ENCODE measurements at places on chromosomes 4 and X.
A peak's percentile ranks its signal among the peaks of the same experiment; 100 is the strongest.

DNA sequence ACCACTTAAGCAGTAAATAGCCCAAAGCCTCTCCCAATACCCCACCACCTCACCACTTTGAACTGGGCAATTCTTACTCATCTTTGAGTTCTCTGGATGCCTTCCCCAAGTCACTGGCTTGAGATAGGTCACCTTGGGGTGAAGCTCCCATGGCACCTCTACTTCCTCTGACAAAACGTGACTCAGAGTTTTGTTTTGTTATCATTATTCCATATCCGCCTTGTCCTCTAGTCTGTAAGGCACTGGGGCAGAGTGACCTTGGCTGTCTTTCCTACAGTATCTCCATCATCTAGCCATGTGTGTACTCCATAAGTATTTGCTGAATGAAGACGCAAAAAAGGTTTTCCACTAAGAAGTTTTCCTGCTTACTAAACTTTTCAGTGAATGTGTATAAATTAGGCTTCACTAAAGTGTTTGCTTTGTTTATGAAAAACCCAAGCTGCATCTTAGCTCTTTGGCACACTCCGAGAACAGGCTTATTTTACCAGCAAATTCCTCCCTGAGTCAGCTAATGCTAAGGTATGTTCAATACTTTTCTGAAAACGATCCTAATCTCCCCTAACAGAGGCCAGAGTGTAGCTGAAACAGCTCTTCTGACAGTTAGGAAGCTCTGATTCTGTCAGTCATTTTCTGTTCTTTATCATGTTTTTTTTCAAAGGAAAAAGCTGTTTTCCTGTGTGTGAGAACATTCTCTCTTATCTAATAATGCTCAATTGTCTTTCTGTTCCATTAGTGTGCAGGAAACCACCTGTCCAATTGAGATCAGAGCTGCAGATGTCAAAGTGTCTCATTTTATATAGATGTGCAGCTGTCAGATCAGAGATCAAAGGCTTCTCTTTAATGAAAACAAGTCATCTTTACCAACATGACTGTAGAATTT, 30.2 kb upstream of the TSPAN5 start:
- no peak for DNase-seq

- no peak for DNase-seq
These were observed 1622.4 kb upstream of the PCDH10 start for GRCh38 chr4:131526686-131527085.

DNA sequence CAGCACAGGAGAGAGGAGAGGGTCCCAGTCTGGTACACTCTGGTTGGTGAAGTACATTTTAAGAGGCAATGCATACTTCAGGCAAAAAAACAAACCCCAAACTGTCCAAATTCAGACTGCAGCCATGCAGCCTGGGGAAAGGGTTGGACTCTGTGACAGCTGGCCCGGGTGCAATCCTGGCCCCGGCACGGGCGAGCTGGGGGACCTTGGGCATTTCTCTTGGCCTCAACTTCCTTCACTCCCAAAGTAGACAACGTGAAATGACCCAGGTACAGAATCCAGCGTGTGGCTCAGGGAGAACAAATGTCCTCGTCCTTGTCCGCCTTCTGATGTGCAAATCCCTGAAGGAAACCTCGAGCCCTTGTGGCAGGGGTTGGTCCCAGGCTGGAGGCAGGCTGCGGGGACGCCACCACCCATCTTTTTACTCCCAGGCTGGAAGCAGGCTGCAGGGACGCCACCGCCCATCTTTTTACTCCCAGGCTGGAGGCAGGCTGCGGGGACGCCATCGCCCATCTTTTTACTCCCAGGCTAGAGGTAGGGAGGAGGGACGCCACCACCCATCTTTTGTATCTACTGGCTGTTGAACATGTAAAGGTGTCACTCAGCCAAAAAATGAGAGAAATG, 62.3 kb downstream of the ACOX3 start:
- no peak for DNase-seq

DNA sequence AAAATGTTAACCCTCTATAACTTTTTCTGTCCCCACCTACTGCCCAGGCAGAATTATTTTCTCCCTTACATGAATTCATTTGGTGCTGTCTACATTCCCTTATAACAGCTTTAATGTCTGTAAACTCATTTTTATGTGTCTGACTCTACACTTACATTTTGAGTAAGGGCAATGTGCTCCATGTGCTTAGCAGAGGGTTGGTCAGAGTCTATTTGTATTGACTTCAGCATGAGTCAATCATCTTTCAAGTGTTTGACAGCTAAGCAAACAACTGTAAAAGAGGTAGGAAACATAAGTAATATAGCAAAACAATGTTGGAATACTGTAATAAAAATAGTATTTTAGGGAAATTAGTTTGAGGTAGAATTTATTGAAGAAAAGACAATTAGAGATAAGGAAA, 6.3 kb downstream of the IL15 start:
- no peak for DNase-seq

DNA sequence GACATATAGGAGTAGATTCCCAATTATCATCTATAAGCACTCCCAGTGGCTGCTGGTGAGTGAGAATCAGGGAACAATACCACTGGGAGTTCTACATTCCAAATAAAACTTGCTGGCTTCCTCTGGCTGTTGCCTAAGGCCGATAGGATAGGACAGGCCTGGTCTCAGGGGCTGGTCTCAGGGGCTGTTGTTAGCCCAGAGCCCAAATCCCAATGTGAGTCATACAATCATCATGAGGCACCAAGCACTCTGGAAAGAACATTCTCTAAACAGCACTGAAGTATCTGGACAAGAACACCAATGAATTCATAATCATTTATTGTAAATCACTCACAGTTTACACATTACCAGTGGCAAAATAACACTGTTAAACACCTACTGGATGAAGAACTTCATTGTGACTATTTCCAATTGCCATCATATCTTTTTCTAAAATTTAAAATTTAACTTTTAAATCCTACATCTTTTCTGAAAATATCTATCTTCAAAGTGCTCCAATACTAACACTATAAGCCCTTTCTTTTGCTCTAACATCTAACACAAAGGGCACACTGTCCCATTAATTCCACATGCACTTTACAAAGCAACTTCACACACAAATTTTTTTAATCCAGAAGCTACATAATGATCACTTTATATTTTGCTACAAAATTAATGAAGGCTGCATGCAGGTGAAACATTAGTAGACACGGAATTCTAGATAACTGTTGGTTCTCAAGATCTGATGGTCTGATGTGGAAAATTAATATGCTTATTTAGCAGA, 67.6 kb upstream of the TMEM150C start:
- DNase-seq, result no peak

DNA sequence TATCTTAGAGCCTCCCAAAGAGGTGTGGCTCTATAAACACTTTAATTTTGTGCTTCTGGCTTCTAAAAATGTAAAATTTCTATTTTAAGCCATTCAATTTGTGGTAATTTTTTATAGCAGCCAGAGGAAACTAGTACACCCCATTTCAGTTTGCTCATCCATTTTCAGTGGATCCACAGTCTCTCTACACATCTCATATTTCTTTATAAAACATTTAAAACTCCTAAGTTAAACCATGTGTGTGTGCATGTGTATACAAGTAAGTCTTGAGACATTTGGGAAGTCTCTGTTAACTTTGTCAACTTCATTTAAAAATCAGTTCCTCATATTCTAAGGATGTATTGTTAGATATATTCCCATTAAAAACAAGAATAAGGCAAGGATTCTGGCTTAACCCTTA, 273.2 kb downstream of the IL15 start:
- DNase-seq, result no peak

DNA sequence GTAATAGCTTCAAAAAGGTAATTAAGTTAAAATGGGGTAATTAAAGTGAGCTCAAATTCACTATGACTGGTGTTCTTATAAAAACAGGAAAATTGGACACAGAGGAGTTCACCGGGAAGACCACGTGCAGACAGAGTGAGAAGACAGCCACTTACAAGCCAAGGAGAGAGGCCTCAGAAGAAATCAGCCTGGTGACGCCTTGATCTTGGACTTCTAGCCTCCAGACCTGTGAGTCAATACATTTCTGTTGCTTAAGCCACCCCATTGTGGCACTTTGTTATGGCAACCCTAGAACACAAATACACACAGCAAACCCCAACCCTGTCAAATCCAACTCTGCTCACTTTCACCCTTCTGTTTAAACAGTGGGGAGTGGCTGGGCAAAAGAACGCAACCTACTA, 4.1 kb upstream of the CD38 start:
- DNase-seq, result no peak

GRCh38 chrX:111265486-111265885, 4.8 kb downstream of the CAPN6 start:
- DNase-seq, result no peak

- no peak for DNase-seq
These were observed 627.1 kb upstream of the AADAT start for GRCh38 chr4:170716868-170717267.

GRCh38 chr4:185221912-185222311, 12.5 kb downstream of the SNX25 start:
- no peak for DNase-seq

DNA sequence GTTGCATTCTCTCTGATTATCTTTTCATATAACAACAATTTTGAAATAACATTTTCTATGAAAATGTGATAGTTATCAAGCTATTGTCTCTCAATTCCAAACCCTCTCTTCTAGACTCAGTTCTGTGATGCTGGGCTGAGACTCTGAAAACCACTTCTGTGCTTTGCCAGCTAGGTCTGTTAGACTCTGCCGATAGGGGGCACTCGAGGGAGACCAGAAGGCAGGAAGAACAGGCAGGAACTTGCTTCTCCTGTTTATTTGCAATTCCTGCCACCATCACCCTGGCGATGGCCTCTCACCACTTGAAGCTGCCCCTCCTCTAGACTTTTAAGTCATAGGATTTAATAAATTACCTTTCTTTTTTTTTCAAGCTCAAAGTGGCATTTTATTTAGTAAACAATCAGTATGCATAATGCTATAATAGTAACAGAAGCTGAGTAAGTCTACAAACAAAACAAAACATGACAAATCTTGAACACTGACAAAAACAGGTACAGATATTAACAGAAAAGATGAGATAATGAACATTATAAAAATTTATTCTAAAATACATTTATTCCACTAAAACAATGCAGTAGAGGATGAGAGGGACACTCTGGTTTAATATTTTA, 49.7 kb downstream of the RASL11B start:
- peak; percentile 64 for DNase-seq

DNA sequence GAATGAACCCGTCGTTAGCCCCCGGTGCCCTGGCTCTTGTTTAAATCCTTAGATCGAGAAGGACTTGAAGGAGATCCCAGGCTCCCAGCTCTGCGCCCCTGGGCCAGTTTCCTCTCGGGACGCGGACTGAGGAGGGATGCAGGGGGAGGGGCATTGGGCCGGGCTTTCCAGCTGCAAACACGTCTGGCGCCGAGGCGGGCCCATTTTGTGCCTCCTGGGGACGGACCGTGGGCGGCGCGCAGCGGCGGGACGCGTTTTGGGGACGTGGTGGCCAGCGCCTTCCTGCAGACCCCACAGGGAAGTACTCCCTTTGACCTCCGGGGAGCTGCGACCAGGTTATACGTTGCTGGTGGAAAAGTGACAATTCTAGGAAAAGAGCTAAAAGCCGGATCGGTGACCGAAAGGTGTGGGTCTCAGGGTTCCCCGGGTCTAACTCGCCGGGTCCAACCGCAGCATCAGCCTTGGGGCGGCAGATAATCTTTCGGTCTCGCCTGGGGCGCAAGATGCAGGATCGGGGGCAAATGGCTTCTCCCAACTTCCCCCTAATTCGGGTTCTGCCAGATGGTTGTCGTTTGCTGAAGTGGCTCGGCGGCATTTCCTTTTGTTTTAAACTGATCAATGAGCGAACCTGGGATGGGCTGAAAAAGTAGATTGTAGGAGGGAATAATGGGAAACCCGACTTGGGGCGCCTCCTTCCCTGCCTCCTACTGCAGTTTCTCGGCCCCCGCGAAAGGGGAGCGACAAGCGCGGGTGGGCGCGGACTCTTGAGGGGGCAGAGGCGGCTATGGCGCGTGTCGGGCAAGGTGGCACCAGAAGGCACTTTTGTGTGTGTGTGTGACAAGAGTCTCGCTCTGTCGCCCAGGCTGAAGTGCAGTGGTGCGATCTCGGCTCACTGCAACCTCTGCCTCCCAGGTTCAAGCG, 2.9 kb downstream of the PDGFRA start:
- DNase-seq, result no peak

DNA sequence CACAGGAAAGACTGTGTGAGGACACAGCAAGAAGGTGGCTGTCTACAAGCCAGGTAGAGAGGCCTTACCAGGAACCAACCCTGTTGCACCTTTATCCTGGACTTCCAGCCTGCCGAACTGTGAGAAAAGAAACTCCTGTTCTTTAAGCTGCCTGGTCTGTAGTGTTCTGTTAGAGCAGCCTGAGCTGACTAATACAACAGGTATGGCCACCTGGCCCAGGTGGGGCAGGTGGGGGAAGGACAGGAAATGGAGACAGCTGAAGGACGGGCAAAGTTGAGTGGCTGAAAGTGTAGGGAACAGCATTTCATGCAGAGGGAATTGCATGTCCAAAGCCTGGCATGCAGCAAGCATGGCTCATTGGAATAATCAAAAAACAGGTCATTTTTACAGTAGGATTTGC, 35.1 kb downstream of the CYTL1 start:
- DNase-seq, result no peak

DNA sequence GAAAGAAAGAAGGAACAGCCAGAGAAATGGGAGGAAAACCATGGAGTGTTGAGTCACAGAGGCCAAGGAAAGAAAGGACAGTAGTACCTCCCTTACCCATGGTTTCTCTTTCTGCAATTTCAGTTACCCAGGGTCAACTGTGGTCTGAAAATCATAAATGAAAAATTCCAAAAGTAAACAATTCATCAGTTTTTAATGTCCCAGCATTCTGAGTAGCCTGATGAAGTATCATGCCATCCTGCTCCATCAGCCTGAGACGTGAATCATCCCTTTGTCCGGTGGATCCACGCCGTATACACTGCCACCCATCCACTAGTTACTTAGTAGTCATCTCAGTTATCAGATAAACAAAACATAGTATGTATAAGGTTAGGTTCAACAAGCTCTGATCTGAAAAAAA, 114.2 kb downstream of the COMMD8 start:
- no peak for DNase-seq

DNA sequence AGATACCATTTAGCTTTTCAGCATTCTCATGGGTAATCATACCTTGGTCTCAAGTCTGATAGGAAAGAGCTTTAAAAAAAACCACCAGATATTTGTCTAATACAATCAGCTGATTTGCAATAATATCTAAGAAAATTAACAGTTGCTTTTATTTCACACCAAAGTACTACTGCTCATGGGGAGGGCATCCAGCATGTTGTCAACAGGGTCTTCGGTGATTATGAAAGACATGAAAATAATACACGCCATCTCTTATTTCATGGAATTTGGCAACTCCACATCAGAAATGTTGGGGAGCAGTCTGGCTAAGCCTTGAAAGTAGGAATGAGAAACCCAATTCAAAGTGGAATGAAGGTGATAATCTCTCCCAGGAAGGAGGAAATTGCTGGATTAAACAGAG, 3.0 kb downstream of the ASB5 start:
- DNase-seq, result no peak

- no peak for DNase-seq
These were observed 16.5 kb downstream of the CXCL1 start for GRCh38 chr4:73885574-73886267.

DNA sequence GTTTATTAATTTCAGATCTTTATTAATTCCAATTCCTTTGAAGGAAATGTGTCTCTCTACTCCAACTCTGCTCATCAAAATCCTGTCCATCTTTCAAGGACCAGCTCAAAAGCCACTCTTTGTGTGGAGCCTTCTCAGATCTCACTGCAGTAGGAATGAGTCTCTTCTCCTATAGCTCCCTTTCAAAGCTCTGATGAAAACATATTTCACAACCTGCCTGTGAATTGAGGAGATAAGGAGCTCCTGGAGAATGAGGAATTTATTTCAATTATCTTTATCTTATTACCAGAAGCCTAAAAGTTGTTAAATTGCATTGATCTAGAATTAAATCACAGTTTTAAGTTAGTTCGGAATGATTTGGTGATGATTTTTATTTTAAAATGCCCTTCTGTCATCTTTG, 92.6 kb upstream of the TRPC3 start:
- DNase-seq, result no peak
